ENCODE measurements at places on chromosomes 5 and 9.

DNA sequence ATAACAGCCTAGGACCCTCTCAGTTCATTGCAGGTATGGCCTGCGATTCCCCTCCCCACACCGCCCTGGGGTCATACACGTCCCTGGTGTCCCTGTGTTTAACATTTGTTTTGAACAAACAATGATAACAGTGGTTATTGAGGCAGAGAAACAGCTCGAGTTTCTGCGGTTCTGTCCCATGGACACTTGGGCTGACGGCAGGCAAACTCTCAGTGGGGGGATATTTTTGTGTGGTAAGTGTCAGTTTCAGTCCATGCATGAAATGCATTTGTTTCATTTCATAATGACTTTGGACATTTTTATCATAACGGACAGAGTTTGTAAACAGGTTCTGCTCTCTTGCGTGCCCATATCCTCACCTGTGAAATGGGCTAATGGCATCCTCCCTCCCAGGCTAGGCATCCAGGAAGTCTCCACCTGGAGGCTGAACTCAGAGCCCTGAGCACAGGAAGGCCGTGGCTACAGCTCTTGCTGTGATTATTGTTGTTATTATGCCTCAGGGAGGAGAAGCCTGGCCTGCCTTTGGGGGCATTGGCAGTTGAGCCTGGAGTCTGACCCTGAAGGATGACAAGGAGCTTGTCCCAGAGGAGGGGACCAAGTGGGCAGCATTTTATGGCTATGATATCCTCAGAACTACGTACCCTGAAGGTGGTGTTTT lies 190.9 kb downstream of the GADD45G start:
- no peak for DNase-seq

GRCh38 chr9:114084282-114085073 lies 6.4 kb upstream of the AMBP start:
- DNase-seq: no peak

DNA sequence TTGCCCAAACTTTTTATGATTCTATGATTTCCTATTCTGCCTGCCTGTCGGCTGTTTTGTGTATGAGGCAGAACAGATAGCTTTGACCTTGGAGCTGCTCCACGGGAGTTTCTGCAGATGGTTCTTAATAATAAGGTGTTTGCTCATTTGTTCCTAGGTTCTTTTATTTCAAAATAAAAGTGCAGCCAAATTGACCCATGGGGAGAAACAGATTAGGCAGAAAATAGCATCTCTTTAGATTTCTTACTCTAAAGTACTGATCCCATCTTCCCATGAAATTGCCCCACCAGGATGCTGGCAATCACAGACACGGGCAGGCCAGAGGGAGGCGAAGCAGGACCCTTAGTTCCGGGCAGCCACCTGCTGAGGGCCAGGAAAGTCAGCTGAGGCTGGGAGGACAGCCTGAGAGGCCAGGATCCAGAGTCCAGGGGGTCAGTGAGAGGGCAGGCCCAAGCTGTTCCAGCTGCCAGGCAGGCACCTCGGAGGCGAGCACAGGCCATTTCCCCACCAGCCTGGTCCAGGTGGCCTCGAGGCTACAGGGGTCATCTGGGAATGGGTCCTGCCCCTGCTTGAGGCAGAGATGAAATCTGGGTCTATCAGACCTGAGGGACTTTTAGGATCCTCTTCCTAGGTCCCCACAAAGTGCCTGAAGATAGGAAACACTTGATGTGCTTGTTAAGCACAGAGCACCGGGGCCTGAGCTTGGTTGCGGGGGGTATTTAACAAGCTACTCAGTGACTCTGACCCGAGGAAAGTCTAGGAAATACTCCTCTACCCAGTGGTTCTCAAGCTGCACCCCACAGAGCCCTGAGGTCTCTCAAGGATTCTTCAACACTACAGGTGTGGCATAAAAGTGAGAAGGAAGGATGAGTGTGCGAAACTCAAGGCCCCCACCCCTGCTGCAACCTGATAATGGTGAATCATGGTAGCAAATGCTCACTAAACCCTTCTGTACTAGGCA lies 145.4 kb downstream of the CMYA5 start:
- no peak for DNase-seq

DNA sequence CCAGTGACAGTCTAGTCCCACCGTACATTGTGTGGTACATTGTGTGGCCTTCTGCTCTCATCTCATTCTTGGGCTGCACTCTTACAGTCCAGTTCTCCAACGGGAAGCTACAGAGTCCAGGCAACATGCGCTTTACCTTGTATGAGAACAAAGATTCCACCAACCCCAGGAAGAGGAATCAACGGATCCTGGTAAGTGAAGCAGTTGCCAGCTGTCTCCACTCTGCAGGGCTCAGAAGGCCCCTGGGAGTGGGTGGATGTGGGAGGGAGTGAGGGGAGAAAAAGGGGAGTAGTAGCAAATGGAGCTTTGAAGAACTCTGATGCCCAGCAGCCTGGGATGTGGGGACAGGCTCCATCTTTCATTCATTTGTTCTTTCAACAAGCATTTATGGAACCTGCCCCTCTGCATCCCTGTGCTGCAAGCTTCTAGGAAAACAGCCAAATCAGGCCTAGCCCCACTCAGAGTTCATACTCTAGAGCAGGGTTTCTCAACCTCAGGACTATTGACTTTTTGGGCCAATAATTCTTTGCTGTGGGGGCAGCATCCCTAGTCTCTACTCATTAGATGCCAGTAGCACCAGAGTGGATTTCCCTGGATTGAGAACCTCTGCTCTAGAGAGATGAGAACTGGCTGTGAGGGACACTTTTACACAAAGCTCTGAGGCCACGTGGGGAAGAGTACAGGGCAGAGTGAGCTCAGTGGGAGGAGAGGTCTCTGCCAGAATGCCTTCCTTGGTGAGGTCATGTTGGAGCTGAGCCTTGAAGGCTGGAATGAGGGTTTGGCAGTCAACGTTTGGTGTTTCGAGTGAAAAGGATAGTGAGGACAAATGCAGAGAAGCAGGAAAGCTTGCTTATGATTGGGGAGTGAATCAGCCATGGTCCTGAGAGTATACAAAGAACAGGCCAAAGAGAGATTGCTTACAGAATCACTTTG lies 1.1 kb downstream of the POLR1E start:
- DNase-seq: no peak

- no peak for DNase-seq
Observed at GRCh38 chr5:37665272-37665671, 174.6 kb downstream of the GDNF start.

- DNase-seq: no peak
Observed at GRCh38 chr9:17742067-17742466, 163.2 kb downstream of the SH3GL2 start.

Measured in activated CD4-positive, alpha-beta T cell treated with anti-CD3 and anti-CD28 coated beads, Interleukin-2, amount 50 U/mL, for 1 hour (primary cell).